Ureter (tissue), 1 donor: ENCODE measurements at places on chromosomes 2 and 18.
A peak's percentile ranks its signal among the peaks of the same experiment; 100 is the strongest.

DNA sequence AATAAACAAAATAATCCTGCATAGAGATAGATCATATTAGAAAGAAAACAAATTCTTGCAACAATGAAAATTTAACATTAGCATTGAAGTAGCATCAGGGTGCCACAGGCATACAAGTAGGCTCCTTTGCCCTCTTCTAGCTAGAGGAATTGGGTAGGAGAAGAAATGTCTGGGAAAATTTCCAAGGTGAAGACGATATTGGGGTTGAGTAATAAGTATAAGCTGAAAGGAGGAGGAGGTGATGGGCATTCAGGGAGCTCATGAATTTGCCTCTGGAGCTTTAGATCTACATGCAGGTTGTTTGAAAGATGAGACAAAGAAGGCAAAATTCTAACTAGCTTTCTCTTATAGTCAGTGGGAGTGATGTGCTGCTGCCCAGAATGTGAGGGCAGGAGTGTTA is 504.9 kb downstream of the CCDC85A start:
- DNase-seq, result no peak

GRCh38 chr2:173652311-173652710 is 297.6 kb downstream of the CDCA7 start:
- no peak for DNase-seq

DNA sequence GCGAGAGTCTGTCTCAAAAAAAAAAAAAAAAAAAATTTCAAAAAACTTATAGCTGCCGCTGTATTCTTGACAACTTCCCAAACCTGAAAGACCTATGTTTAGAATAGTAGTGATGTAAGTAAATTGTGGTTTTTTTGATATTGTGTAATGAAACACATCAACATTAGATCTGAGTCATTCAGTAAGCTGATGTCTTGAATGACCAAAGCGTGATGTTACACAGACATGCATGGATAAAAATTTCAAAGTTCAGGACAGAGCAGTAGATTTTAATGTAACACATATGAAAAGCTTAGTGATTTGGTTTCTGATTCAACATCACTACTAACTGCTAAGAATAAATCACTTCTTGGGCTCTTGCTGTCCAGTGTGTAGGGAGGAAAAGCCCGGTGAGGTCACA is 69.3 kb upstream of the MEX3C start:
- no peak for DNase-seq

GRCh38 chr2:237636578-237636977 is 9.2 kb downstream of the LRRFIP1 start:
- DNase-seq, result no peak

GRCh38 chr18:3692113-3692621 is 242.2 kb downstream of the TGIF1 start:
- no peak for DNase-seq

- no peak for DNase-seq
These were observed 60.6 kb downstream of the ZCCHC2 start for GRCh38 chr18:62583376-62583775.

GRCh38 chr2:174431902-174432301 is 36.4 kb downstream of the SCRN3 start:
- no peak for DNase-seq

- no peak for DNase-seq
These were observed 4.8 kb downstream of the OTX1 start for GRCh38 chr2:63055226-63056106.

DNA sequence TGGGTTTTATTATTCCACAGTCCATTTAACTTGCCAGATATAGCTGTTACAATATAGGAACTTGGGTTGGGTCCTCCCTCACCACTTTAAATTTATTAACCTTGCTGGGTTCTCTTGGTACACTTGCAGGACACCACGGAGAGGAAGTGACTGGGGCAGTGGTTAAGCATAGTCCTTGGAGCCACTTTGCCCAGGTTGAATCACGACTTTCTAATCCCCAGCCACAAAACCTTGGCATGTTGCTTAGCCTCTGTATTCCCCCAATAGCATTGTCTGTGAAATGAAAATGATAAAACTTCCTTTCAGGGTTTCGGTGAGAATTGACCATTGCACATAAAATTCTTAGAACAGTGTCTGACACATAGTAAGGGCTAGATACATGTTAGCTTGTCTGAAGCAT is 221.2 kb downstream of the IRS1 start:
- no peak for DNase-seq

DNA sequence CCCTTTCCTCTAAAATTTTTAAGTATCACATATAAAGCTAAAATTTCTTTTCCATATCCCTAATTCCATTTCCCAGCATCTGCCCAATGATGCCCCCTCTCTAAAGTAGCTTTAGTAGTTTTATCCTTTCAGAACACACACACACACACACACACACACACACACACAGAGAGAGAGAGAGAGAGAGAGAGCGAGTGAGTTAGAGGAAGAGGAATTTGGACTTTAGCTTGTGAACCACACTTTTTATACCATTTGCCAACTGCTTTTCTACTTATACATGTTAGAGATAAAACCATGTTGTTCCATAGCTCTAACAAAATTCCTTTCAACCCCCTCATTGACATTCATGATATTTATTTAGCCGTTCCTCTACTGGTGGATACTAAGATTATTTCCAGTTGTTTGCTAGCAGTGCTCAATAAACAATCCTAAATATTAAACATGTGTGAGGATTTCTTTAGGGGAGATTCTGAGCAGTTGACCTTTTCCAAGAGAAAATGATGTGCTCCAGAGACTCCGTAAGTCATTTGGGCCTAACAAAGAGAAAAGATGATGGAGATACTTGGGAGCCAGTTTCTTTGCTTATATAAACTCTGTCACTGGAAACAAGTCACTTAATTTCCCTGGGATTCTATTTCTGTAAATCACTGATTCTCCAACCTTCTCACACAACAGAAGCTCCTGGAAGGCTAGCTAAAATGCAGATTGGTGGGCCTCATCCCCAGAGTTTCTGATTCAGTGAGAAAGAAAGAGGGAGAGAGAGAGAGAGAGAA is 229.7 kb upstream of the SP5 start:
- no peak for DNase-seq

DNA sequence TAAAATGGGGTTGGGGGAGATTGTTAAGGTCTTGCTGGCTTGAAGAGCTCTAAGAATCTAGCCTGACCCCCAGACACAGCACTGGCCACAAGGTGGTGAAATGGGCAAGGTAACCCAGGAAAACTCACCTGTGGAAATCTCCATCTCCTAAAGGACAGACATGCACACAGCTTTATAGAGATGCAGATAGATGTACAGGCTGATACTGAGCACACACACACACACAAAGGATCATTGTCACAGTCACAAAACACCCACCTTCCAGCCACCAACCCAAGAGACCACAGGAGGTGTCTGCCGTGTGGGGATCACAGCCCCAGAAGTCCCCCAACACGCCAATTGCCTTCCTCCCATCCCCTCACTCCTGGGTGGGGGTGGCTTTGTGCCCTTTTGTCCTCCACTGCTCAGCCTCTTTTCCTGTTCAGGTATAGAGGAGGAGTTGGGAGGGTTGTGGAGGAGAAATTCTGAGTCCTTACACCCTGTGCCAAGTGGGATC is 3.2 kb upstream of the CYP26B1 start:
- peak; percentile 37 for DNase-seq

DNA sequence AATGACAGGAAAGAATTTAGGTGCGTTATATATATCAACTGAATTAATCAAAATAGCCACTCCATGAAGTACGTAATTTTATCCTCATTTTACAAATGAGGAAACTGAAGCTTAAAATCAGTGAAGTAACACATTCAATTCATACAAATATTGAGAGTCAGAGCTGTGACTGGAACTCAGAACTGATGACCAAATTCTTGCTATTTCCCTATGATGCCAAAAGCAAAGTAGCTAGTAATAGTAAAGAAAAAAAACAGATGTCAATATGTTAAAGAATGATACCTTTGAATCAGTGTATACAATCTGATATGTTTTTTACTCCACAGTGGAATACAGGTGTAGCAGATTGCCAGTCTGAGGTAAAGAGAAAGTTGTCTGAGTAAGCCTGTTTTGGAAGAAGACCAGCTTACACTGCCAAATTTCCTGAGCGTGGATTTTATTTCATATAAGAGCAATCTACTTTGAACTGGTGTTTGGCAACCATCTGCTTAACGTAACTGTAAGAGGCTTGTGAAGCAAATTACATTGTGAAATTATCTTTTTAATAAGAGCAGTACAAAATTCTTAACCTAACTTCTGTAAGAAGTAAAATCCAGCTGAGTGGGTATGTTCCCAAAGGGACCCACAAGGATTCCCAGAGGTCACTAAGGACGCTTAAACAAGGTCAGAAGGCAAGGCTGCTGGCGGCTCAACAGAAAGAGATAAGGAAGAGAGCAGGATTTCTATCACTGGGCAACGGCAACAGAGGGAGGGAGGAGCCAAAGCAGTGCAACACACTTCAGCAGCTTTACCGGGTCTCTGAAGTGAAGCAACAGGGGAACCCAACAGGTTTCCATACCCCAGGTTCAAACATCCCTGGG is 85.6 kb downstream of the IKZF2 start:
- no peak for DNase-seq

DNA sequence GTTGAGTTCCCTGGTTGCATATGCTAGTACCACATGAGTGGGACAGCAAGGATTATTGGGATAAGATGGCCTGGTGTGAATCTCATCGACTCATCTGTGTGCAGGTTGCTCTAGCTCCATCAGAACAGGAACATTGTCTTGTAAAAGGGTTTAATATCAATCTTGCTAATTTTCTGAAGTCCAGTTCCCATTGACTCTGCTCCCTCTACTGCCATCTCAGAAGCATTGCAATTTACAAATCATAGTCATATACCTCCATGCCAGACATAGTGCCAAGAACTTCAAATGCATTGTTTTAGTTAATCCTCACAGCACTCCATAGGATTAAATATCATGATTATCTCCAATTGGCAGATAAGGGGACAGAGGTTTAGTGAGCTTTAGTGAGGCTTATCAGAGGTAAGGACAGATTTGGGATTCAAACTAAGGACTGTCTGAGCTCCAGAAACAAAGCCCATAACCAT is 4.8 kb upstream of the STAT4 start:
- no peak for DNase-seq

- DNase-seq, result no peak
These were observed 3.0 kb downstream of the CNNM4 start for GRCh38 chr2:96763511-96764252.

DNA sequence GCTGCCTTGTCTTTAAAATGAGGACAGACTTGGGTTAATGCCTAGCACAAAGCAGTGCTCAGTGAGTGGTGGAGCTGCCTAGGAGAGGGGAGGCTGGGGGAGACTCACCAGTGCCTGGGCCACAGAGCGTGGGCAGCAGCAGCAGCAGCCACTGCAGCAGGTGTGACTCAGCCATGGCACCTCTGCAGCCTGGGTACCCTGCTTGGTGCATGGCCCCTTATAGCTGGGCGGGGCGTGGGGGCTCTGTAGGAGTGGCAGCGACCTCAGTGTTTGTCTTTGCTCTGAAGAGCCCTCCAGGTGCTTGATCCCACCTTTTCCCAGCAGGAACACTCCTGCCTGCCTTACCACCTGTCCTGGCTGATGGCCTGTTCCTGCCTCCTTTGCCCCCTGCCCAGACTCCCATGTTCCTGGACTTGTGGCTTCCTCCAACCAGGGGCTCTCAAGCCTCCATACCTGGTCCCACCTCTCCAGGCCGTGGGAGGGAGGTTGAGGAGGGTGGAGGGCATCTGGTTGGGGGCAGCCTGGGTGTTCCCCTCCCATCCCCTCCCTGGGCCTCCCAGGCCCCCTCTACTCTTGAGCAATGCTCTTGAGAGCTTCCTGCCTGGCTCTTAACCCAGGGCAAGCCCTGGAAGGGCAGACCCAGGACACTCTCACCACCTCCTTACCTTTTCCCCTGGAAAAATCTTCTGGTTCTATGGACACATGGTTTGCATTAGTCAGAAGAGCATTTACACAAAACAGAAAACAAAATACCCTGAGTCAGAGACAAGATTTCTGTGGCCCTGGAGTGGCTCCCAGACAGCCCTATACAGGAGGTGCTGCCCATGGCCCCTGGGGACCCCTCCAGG is at the start of gene SFTPB:
SFTPB (minus strand) TSS at position 191 of the 848 bp plus-strand sequence; CDS start at position 175, 16 bp downstream.
- no peak for DNase-seq

- DNase-seq, result no peak
These were observed 198.3 kb upstream of the SLC35G4 start for GRCh38 chr18:11411048-11411447.

- DNase-seq, result no peak
These were observed 23.8 kb upstream of the BAZ2B start for GRCh38 chr2:159640176-159640575.

- peak; percentile 57 for DNase-seq
These were observed 187.6 kb downstream of the PTPRM start for GRCh38 chr18:7754725-7755181.

- DNase-seq, result no peak
These were observed 67.2 kb downstream of the LCLAT1 start for GRCh38 chr2:30514134-30514847.
